GM19239 (cell line): ENCODE measurements at places on chromosomes 7 and 10.

GRCh38 chr7:140403878-140404564 is at the start of gene RAB19:
RAB19 (plus strand) TSS chr7:140404058; CDS start chr7:140407647, 3,589 bp downstream.
- no peak for DNase-seq

GRCh38 chr7:145050415-145050814 is 214.6 kb upstream of the TPK1 start:
- DNase-seq = no peak

GRCh38 chr7:154927624-154928125 is 75.2 kb downstream of the PAXIP1 start:
- DNase-seq = no peak

GRCh38 chr7:74182453-74183090 is 8.4 kb downstream of the EIF4H start:
- no peak for DNase-seq

DNA sequence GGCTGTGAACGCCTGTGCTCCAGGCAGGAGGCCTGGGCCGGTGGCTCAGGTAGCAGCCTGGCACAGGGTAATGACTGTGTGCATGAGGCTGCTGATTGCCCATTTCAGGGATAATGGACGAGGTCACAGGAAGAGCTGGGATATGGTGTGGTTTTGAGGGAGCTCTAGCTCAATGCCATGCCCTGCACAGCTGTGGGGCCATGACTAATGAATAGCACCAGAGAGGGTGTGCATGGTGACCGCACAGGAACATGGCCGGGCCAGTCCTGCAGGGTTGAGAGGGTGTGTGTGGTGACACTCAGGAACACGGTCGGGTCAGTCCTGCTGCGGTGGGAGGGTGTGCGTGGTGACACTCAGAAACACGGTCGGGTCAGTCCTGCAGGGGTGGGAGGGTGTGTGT is 21.8 kb downstream of the NKX6-2 start:
- DNase-seq = no peak

- no peak for DNase-seq
Measured at GRCh38 chr10:88620441-88620840, 33.9 kb downstream of the LIPJ start.

DNA sequence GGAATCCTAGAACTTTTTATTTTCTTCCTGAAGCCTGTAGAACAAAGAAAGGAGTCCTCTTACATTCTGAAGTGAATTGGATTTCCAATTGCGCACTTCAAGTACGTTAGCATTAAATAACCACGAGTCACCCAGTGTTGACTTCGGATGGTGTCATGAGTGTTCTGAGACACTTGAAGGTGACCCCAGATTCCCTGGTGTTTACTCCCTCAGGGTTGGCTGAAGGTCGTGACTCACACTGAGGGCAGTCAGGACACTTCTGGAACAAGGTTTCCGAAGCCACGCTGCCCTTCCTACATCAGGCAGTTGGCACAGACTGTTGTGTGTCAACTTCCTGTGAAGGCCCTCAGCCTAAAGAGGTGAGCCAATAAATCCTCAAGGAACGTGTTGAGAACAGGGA is 186.6 kb upstream of the CELF2 start:
- no peak for DNase-seq

GRCh38 chr7:39414224-39415035 is 151.8 kb upstream of the YAE1 start:
- DNase-seq = peak; percentile 28

DNA sequence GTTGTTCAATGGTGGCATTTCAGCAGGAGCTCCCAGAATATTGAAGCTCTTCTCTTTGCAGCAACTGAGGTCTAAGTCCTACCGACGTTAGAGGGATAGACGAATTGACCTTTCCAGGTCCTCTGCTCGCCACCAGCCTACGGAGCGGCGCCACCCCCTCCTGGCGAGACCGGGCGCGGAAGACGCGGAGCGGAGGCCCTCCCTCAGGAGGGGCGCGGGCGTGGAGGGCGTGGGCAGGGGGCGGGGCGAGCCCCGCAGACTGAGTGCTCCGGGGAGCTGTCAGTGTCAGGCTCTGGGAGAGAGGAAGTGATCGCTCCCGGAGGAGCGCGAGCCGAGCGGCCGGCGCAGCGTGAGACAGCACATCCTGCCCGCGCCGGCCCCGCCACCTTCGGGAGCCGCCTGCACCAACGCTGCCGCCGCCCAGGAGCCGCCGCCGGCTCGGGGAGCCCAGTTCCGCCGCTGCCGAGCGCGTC is at the start of gene DYNC1I1:
Gene DYNC1I1 (plus strand): TSS at position 257 of the 473 bp plus-strand sequence. CDS start 32,176 bp downstream, outside the sequence.
- DNase-seq = peak; percentile 50

DNA sequence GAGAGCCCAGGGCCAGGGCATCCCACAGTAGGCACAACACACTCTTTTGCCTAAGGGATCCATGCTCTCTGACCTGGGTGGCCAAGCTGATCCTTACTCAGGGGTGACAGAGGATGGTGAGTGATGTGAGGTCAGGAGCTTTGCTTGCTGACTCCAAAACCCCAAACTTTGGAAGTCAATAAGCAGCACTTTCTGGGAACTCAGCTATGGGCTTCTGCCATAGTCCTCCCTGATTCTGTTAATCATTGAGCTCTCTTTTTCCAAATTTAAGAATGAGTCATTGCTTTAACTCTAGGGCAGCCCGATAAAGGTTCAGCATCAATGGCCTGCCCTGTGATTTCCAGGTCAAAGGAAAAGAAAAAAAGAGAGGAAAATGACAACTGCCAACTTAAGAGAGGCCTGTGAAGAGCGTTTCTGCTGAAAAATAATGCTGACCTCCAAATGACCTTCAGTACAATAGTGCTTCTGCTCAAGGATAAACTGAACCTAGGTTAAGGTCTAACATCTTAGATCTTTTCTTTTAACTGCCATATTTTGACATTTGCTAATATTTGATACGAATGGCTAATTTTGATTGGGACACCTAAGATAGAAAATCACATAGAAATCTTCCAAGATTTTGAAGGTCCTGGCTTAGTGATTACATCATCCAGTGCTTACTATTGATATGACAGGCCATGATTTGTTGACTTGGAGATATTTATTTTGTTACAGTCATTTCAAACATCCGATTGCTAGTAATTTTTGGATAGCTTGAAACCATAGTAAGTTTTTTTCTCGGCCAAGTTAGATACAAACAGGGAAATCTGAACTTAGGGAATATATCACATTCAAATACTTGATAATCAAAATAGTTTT is 20.8 kb upstream of the RELN start:
- no peak for DNase-seq

DNA sequence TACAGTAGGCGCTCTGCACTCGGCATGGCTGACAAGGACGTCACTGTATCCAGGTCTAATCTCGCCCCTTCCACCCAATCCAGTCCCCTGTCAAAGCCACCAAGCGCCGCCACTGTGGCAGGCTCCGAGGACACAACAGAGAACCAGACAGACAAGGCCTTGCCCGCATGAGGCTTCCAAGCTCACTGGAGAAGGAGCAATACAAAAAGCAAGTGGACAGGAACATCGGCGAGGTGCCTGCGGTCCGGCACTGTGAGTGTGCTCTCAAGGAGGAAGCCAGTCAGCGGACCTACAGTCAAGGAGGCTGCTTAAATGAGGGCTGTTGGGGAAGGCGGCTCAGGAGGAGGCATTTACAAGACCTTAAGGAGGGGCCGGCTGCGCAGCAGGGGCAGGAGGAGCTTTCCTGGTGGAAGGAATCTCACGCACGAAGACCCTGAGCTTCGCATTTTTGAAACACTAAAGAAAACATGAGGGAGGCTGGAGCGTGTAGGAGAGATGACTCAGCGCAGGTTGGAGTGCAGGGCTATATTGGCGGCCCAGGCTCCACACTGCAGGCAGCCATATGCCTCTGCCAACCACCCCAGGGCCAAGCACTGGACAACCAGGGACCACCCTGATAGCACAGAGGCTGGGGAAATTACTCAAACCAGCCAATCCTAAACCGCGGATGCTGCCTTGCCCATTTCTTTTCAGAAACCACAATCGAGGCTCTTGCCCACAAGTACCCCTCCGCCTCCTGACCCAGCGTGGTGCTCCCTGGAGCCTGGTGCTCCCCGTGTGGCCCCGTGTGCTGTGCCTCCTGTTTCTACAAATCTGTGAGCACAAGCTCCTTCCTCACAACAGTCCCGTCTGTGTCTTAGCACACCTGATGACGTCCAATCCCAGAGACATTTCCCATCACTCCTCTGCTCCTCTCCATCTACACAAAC is 28.9 kb downstream of the GNA12 start:
- DNase-seq = no peak

GRCh38 chr7:83794829-83795228 is 145.9 kb upstream of the SEMA3E start:
- DNase-seq = no peak

DNA sequence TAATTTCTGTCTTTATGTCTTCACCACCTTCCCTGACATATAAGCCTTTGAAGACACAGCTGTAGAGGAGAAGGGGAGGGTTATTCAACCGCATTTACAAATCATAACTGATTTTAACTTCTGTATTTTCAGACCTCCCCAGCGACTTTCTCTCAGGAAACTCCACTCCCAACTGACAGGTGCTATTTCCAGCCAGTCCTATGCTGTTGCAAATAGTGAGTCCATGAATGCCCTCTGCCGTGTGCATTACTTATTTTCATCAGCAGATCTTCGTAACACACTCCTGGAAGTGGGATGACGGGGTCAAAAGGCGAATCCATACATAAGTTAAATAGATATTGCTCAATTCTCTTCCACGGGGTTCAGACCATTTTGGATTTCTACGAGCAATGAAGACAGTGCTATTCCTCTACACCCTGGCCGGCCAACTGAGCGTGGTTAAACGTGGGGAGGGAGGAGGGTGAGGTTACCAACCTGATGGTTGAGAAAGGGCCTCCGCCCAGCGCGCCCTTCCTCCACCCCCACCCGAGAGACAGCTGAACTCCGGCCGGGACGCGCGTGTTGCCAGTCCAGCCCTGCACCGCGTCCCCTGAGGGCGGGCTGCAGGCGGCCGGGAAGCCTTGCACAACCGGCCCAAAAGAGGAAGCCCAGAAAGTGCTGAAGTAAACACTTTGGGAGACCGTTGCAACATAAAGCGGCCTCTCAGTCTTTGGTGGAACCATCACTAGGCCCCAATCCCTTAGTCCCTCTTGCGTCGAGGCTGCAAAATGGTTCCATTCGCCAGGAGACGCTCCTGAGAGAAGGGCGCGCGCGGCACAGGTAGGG is at the start of gene APBB1IP:
Gene APBB1IP (plus strand): TSS at position 705 of the 825 bp plus-strand sequence. CDS start 53,986 bp downstream, outside the sequence.
- no peak for DNase-seq

- no peak for DNase-seq
Measured at GRCh38 chr7:47228386-47229014, 353.4 kb downstream of the TNS3 start.

DNA sequence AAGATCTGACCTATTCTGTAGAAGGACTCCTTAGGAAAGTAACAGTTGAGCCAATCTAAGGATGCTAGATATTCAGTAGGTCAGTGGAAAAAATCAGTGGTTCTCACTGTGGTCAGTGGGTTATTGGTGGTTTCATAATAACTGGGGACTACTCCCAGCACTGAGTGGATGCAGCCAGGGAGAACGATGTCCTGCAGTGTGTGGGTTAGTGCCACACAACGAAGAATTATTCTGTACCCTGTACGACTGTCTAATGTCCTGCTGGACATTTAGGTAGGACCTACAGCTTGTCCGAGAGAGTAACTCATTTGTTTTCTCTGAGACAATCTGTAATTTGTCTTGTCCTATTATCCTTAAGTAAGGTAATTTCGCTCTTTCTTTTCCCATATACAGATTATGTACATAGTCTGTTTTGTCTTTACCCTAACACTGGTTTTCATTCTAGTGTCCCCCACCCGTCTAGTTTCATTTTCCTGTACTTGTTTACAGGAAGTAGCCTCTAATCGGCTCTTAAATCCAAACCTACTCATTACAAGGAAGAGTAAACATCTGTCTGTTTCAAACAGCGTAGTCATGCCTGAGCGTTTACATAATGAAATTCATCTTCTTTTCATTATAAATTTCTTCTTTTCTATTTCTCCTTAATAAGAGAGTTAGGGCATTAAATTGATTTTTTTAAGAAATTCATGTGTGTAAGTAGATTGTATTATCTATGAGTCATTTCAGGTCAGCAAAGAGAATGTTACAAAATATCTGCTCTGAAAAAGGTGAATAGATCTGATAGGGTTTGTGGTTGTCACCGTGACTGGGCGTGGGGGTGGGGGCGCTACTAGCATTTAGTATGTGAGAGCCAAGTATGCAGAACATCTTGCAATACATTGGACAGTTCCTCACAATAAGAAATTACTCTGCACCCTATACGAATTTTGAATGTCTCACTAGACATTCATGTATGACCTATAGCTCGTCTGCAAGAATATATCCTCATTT is 8.3 kb upstream of the ZC3HAV1L start:
- no peak for DNase-seq

GRCh38 chr7:69722843-69723242 is 124.6 kb downstream of the AUTS2 start:
- no peak for DNase-seq

DNA sequence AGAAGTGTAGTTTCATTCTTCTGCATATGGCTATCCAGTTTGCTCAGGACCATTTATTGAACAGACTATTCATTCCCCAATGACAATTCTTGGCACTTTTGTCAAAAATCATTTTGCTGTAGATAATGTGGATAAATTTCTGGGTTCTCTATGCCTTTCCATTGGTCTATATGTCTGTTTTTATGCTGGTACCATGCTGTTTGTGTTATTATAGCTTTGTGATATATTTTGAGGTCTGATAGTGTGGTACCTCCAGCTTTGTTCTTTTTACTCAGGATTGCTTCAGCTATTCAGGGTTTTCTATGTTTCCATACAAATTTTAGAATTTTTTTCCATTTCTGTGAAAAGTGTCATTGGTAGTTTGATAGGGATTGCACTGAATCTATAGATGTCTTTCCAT is 315.3 kb upstream of the KAT6B start:
- no peak for DNase-seq

- no peak for DNase-seq
Measured at GRCh38 chr7:63008366-63008765, 990.3 kb upstream of the ZNF722 start.

DNA sequence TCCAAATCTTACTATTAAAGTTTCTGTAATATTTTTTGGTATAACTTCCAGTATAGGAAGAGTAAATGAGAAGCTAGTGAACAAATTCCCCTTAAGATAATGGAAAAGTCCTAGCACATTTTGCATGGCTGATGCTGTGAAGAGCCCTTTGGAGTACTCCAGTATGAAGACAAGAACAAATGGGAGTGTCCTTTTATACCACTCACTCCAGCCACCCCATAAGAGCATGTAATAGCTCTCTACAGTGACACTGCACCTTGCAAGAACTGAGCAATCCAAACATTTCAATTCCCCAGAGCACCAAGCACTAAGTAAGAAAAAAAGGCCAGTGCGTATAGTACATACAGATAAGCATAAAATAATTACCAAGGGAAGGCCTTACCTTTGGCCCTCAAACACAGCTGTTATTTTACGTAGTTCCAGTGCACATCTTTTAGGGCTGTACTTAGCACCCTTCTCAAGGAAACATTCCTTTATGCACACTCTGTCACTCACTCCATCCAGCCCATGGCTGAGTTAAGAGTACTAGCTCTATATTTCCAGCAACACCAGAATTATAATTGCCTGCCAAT is 135.4 kb downstream of the ST7 start:
- DNase-seq = no peak

- DNase-seq = no peak
Measured at GRCh38 chr7:47572094-47572445, 9.8 kb downstream of the TNS3 start.
